MCF 10A (cell line): ENCODE measurements at places on chromosomes 1 and 21.
A peak's percentile ranks its signal among the peaks of the same experiment; 100 is the strongest.

- no peak overlapping the region for H3K27ac ChIP-seq
- DNase-seq: no peak
- H3K4me1 ChIP-seq: no peaks in the 10 kb centered on the region
- no peaks in the 10 kb centered on the region for H3K27me3 ChIP-seq
- no peak overlapping the region for H3K4me3 ChIP-seq
Measured at GRCh38 chr1:49016030-49016977, 239.6 kb upstream of the BEND5 start.

- H3K27ac ChIP-seq: no peak overlapping the region
- no peaks in the 10 kb centered on the region for H3K27me3 ChIP-seq
- peaks cover 35% of the 10 kb centered on the region for H3K4me1 ChIP-seq
- no peak for DNase-seq
Measured at GRCh38 chr1:225577241-225577640, 75.7 kb downstream of the ENAH start.

GRCh38 chr21:17758683-17759082 is 60.5 kb downstream of the C21orf91 start:
- H3K4me1 ChIP-seq: peaks cover 17% of the 10 kb centered on the region
- H3K27ac ChIP-seq: no peak overlapping the region
- no peaks in the 10 kb centered on the region for H3K27me3 ChIP-seq
- no peaks in the 10 kb centered on the region for H3K36me3 ChIP-seq
- no peak overlapping the region for H3K4me3 ChIP-seq
- DNase-seq: peak; percentile 13

DNA sequence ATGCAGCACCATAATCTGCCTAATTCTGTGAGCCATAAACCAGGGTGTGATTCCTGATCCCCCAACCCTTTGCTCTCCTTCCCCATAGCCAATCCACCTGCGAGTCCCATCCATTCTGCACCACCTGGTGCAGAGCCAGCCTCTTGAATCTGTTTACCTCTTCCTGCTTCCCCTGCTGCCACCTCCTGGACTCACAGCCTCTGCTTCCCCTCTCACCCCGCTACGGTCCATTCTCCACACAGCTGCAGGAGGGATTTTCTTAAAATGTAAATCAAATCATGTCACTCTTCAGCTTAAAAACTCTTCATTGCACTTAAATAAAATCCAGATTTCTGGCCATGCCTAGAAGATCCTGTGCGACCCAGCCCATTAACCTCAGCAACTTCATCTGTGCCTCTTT is 186.7 kb downstream of the FOXD2 start:
- no peak overlapping the region for H3K27ac ChIP-seq
- no peaks in the 10 kb centered on the region for H3K36me3 ChIP-seq
- no peak for DNase-seq
- H3K4me1 ChIP-seq: no peaks in the 10 kb centered on the region

GRCh38 chr1:3558036-3558726 is 53.1 kb downstream of the MEGF6 start:
- no peaks in the 10 kb centered on the region for H3K36me3 ChIP-seq
- peaks cover 11% of the 10 kb centered on the region for H3K27me3 ChIP-seq
- H3K4me1 ChIP-seq: peaks cover 18% of the 10 kb centered on the region
- H3K27ac ChIP-seq: no peak overlapping the region
- H3K4me3 ChIP-seq: no peak overlapping the region

DNA sequence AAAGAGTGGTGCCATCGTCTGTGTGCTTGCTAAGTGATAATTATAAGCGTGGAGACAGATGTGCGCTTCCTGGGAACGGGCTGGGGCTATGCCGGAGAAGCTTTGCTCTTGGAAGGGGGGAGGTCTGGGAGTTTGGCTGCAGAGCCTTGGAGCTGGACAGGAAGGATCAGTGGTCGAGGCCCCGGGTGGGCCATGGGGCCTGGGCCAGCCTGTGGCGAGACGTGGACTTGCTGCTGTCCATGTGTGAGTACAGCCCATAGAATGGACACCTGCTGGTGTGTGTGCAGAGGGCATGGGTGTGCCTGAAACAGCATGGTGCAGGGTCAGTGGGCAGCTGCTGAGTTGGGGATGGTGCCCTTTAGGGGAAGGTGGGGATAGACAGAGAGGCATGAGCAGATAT is 121.3 kb downstream of the PCBP3 start:
- peaks cover 21% of the 10 kb centered on the region for H3K27me3 ChIP-seq
- H3K36me3 ChIP-seq: no peaks in the 10 kb centered on the region
- H3K4me3 ChIP-seq: no peak overlapping the region
- H3K27ac ChIP-seq: no peak overlapping the region
- no peaks in the 10 kb centered on the region for H3K4me1 ChIP-seq

- no peak overlapping the region for H3K27ac ChIP-seq
- no peak overlapping the region for H3K4me3 ChIP-seq
- no peaks in the 10 kb centered on the region for H3K36me3 ChIP-seq
- H3K4me1 ChIP-seq: no peaks in the 10 kb centered on the region
- DNase-seq: peak; percentile 77
- no peaks in the 10 kb centered on the region for H3K27me3 ChIP-seq
Measured at GRCh38 chr1:110495926-110496600, 22.9 kb downstream of the KCNA10 start.
